ENCODE measurements at places on chromosomes 7 and 10.

GRCh38 chr10:3833046-3833445, 48.0 kb upstream of the KLF6 start:
- DNase-seq, result no peak

DNA sequence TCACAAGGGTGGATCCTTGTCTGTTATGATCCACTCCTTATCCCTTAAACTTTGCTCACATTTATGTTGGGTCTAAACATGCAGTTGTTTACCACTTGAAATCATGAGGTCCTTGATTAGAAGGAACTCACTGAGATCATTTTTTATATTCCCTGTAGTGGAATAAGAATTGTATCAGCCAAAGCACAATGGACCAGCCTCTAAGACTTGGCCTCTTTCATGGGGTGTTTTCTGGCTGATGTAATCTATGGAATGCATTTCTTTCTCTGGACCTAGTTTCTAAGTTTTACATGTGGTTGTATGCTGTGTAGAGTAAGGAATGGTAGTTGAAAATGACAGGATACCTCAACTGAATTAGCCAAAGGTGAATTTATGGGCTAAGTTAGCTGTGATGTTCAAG, 376.6 kb downstream of the SORCS3 start:
- DNase-seq, result no peak

- no peak for DNase-seq
Observed at GRCh38 chr10:12419262-12419847, 70.0 kb downstream of the CAMK1D start.

DNA sequence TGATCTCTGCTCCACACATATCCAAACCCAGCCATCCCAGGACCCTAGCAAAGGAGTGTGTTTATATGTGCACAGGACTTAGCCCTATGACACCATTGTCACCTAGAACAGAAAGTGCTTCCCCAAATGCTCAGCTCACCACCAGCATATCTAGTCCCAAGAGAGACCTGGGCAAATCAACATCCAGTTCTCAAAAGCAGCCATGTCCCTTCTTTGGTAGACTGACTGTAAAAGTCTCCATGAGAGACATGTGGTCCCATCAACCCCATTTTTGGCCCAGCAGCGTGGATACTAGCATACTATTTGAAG, 20.9 kb upstream of the ARHGAP22 start:
- DNase-seq, result no peak

Data from DMS153 (cell line).